Testis (tissue), 5 donors: ENCODE measurements at places on chromosomes 5 and 9.

- DNase-seq = no peak
These were observed 618.4 kb downstream of the PDE4D start for GRCh38 chr5:59275170-59275509.

DNA sequence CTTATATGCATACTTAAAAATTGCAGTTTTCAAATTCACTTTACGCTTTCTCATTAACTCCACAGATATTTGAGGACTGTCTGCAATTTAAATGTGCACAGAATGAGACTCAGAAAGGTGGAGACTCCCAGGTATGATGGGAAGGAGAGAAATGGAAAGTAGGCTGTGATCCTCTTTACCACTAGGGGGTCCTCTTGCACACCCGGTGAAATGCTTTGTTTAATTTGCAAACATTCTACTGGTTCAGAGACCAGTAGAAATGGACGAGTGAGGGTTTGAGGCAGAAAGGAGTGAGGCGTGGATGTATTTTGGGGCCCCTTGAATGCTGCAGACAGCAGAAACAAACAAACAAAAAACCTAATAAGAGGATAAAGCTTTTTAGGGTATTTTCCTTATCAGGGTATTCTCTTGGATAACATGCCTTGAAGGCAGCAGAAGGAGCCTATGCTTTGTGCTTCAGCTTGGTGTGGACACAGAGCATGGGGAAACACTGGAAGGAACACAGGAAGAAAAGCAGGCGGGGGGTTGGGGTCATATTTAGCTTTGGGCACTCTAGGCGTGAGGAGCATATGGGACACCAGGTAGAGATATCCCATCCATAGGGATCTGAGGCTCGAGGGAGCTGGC is 410.1 kb downstream of the DMRT2 start:
- peak; percentile 32 for DNase-seq

GRCh38 chr9:23683611-23684061 is 142.4 kb downstream of the ELAVL2 start:
- DNase-seq = no peak

DNA sequence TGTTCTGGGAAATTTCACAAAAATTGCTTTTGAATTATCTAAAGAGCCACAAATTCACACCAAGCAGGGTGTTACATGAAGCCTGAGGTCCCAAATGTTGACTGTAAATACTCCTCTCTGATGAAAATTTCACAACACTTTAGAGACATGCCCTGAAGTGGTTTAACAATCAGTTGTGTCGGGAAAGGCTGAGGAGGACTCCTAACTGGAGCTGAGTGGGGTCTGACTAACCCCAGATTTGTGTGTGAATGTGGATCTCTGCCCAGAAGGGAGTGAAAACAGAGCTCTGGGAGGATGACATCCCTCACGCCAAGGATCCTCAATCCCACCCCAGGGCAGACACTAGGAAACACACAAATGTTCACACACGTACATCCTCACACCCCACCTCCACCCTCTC is 31.1 kb upstream of the GRXCR2 start:
- DNase-seq = no peak

DNA sequence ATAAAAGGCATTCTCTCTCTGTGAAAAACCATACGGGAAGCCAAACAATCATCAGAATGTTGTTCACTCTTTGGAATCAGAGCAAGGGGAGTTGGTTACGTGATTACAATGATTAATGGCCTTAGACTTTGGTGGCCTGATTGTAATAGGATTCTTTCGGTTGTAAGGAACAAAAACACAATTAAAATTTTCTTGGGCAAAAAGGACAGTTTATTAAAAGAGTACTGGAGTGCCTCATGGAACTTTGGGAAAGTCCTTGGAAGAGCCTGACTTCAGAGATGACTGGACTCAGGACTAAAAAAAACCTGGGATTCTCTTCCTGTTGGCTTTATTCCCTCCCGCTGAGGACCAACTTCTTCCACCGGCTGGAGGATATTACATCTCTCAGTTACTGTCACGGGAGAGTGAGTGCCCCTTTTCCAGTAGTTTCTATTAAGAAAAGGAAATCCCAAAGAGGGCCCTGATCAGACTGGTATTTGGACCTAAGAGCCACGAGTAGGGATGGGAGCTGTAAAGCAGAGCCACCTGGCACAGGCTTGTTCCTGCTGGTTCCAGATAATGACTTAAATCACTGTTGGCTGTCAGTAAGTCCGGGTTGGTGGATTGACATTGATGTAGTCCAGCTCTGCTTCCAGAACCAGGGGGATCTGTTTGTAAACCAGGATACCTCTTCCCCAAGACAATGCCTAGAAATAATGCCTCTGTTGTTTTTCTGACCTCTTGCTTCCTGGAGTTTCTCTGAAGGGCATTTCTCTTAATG is 53.9 kb downstream of the CFAP95 start:
- peak; percentile 18 for DNase-seq

GRCh38 chr5:141513627-141514329 is 24.9 kb downstream of the PCDHGC5 start:
- peak; percentile 90 for DNase-seq

- DNase-seq = no peak
These were observed 11.5 kb upstream of the TGFBR1 start for GRCh38 chr9:99093492-99093791.

GRCh38 chr5:115338851-115339250 is 42.4 kb upstream of the CCDC112 start:
- DNase-seq = no peak

GRCh38 chr9:113963696-113964494 is 87.8 kb downstream of the ZNF618 start:
- peak; percentile 40 for DNase-seq

DNA sequence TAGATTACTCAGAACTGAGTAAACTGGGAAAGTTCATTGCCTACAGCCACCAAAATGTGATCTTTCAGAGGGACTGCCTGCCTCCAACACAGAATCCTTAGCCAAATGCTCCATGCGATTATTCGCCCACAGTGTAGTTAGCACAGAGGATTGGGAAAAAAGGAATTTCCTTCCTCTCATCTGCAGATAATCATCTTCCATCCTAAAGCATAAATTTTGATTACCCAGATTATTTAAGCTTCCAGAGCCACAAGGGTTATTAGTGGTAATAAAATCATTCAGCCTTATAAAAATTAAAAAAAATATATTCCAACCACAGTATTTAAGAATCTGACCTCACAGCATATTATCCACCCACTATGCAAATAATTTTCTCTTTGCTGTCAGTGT is 285.3 kb upstream of the GRAMD2B start:
- DNase-seq = no peak

- DNase-seq = no peak
These were observed 1.6 kb downstream of the REEP2 start for GRCh38 chr5:138440159-138441073.

GRCh38 chr5:5342784-5343183 is 79.7 kb upstream of the ICE1 start:
- DNase-seq = no peak

GRCh38 chr5:143775258-143775657 is 36.7 kb upstream of the HMHB1 start:
- no peak for DNase-seq

- peak; percentile 36 for DNase-seq
These were observed at the start of gene TMEFF1 for GRCh38 chr9:100472788-100473275. Gene TMEFF1, plus strand, starts transcription at chr9:100473149. Its CDS starts 396 bp downstream, at chr9:100473545.

GRCh38 chr9:121439711-121440664 is 59.7 kb downstream of the GGTA1 start:
- no peak for DNase-seq

GRCh38 chr9:77883133-77883532 is 148.5 kb downstream of the GNAQ start:
- DNase-seq = no peak

DNA sequence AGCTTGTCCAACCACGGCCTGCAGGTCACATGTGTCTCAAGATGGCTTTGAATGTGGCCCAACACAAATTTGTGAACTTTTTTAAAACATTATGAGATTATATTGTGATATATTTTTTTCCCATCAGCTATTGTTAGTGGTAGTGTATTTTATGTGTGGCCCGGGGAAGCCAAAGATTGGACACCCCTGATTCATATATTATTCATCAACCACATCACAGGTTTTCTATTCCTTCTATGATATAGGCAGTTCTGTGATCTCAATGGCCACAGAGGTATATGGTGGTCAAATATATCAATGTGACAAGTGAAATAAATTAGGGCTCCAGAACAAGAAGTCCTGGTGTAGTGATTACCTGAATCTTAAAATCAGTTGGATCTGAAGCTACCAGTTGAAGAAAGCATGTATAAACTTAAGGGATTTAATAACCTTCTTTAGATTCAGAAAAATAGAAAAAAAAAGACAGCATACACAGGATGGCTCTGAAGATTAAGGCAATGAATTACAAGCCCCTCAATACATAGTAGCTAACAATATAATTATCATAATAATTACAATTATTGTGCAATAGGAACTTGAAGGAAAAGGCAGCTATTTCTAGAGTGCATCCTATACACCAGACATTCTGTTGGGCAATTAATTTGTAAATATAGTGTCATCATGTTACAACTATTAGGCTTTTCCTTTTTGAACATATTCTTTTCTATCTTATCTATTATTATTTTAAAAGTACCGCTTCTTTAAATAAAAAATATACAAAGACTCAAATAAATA is 530.4 kb upstream of the PTPRD start:
- no peak for DNase-seq

DNA sequence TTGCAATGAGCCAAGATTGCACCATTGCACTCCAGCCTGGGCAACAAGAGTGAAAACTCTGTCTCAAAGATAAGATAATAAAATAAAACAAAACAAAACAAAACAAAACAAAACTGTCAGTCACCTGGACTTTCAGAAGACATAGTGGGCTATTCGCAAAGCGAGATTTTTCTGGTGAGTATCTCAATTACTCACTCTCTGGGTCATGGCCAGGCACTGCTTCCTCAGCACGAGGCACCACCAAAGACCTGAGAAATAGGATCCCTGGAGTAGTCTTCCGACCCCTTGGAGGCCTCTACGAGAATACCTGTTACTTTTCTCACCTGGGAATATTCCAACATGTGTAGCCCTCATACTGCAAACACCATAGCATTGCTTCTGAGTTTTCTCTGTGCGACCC is 201.7 kb upstream of the ZNF618 start:
- DNase-seq = no peak

DNA sequence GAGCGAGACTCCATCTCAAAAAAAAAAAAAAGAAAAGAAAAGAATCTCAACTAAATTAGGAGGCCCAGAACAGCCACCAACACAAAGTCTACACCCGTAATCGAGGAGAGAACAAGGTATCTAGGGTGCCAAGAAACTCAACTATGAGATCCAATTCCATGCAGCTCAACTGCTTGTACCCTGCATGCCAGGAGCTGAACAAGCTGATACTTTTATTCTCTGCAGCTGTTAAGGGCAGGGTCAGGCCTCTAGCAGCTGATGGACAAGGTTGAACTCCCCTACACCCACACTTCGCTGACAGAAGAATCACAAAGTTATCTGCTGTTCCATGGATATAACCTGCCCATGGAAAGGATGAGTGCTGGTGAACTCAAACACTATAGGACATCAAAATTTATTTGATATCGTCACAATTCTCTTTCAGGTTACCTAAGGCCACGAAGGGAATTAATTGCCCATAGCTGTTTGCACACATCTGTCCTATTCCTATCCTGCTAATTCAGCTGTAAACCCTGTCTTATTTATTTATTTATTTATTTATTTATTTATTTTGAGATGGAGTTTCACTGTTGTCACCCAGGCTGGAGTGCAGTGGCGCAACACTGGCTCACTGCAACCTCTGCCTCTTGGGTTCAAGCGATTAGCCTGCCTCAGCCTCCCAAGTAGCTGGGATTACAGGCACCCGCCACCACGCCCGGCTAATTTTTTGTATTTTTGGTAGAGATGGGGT is 20.7 kb downstream of the UBAP2 start:
- no peak for DNase-seq

DNA sequence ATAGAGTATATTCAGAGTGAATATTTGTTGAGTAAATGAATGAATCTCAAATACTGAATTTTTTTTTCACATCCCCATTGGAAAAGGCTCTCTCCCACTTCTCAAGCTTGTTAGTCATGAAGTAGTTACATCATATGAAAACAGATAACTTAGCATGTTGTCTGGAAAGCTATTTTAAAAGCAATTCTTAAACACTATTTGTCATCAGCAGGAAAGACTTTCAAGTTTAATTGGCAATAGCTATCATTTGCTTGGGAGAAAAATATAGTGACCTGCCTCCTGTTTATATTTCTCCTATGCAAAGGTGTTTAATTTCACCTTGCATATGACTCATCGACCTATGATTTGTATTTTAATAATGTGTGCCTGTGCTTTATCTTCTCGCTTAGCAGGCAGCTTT is 499.8 kb upstream of the GRIA1 start:
- no peak for DNase-seq

- DNase-seq = no peak
These were observed 503.6 kb downstream of the SEMA5A start for GRCh38 chr5:9042241-9042640.

DNA sequence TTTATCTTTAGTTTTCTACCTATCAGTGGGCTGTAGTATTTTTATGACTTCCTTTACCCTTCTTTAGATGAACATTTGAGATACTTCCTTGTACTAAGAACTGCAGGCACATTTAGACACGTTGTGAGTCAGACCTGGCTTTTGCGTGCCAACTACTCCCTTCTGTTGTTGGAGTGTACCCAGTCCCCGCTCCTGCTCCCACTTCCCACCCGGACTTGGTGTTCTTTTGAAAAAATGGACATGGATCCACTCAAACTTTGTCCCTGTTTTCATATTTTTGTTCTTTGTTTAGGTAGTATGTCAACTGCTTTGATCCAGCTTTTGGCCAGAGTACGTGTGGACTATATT is 60.7 kb downstream of the PARP8 start:
- DNase-seq = no peak

DNA sequence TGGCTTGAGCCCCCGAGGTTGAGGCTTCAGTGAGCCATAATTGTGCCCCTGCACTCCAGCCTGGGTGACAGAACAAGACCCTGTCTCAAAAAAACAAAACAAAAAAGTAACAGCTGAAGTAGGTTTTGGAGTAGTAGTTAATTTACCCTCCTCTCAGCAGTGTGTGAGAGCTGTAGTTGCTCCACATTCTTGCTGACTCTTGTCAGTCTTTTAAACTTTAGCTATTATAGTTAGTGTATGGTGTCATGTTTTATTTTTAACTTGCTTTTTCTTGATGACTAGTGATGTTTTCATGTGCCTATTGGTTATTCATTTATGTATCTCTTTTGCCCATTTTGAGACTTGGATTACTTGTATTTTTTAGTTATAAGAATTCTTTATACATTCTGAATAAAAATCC is 52.9 kb upstream of the DHFR start:
- no peak for DNase-seq

DNA sequence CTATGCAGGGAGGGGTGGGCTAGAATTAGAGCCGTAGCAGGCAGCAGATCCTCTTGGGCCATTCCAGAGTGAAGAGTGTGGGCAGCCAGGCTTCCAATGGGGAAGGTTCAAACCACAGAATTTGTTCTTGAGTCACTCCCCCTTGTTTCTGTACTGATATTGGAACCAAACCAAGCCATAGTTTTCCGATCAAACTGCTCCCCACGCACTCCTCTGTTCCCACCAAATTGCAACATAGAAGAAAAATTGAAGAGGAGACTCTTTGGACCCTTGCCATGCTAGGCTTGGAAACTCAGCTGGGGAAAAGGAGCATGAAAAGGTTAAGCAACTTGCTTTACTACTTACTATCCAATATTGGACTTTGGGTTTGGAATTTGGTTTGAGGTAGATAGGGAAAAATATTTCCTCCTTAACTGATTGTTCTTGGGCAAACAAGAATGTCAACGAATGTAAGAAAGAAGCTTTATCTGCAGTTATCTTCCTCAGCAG is 165.8 kb upstream of the NR3C1 start:
- peak; percentile 16 for DNase-seq
